ENCODE measurements at places on chromosomes 12 and 14.

GRCh38 chr14:103138301-103139131, 15.3 kb downstream of the TNFAIP2 start:
- no peak for DNase-seq

- DNase-seq, result no peak
Observed at GRCh38 chr12:96327346-96327745, 72.9 kb downstream of the CDK17 start.

DNA sequence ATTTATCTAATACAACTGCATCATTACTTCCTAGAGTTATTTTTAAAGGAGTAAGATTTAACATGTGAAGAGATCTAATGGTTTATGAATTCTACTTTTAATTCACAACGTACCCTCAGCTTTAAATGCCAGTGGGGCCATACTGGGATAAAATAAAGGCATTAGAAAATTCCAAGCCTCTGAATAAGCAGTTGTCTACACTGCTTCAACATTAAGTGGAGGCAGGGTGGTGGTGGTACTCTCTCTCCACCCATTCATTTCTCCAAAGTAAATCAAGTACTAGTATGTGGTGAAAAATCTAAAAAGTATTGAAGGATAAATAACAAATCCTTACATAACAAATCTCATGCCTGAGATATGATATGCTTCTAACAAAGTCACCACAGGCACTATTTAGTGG, 52.4 kb downstream of the FERMT2 start:
- no peak for DNase-seq

GRCh38 chr12:106873983-106874382, 81.7 kb upstream of the TMEM263 start:
- no peak for DNase-seq

DNA sequence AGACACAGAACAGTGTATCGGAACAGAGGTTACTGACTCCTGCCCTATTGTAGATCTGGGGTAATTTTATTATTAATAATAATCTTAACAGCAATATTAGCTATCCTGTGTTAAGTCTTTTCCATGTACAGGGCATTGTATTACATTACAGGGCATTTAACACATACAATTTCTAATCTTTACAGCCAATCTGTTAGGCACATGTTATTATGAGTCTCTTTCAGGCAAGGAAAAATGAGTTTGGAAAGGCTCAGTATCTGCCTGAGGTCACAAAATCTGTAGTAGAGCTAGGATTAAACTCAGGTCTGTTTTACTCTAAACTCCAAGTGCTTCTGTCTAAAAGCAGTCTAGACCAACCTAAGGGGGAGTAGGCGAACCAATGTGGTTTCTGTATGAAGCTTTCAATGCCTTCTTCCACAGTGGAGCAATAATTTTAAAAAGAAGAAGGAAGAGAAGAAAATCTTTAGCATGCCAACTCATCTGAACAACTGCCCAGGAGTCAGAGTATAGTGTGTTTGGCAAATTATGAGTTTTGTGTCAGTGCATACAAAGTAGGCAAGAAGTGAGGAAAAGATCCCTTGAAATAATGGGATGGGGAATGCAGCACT, 192.6 kb downstream of the CHST11 start:
- DNase-seq, result no peak

- DNase-seq, result no peak
Observed at GRCh38 chr12:89413234-89413633, 60.9 kb upstream of the DUSP6 start.

DNA sequence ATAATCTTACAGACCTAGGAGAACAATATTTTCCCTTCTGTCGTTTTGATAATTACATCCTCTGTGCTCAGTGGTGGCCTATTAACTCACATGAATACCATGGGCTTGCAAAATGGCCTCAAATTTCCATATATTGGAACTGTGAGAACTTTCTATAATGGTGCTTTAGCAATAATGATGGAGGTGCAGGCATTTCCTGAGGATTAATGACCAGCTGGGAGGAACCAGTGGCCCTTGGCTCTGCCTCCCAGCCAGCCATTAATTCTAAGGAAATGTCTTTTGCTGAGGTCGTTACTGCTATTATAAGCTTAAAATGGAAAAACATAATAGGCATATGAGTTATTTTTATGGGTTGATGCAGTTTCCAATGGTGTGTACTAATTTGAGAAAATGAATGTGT, 33.6 kb downstream of the HMGA2 start:
- no peak for DNase-seq

GRCh38 chr12:86445356-86445755, 189.2 kb upstream of the MGAT4C start:
- DNase-seq, result no peak

GRCh38 chr12:131507881-131508280, 203.0 kb upstream of the SFSWAP start:
- peak; percentile 29 for DNase-seq

DNA sequence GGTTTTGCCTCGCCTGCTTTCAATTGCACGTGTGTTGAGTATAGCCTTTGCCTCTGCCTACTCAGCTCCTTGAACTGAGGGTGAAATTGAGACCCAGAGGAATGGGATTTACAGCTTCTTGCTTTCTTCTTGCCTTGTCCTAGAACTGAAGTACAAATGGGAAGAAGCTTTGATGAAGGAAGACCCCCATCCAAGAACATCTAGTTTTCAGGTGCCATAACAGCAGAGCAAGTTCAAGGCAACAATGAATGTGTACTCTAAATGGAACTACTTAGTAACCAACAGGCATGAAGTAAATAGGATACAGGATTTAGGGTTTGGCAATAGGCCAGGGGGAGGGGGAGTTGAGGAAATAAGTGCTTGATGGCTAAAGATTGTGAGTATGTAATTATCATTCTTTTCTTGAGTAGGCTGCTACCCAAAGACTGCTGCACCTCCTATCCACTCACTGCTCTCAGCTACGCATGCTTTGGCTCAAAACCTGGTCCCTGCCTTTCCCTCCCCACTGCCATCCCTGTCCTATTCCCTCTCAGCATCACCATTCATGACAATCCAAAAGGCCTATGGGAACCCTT, 2.1 kb downstream of the GPX2 start:
- DNase-seq, result no peak

DNA sequence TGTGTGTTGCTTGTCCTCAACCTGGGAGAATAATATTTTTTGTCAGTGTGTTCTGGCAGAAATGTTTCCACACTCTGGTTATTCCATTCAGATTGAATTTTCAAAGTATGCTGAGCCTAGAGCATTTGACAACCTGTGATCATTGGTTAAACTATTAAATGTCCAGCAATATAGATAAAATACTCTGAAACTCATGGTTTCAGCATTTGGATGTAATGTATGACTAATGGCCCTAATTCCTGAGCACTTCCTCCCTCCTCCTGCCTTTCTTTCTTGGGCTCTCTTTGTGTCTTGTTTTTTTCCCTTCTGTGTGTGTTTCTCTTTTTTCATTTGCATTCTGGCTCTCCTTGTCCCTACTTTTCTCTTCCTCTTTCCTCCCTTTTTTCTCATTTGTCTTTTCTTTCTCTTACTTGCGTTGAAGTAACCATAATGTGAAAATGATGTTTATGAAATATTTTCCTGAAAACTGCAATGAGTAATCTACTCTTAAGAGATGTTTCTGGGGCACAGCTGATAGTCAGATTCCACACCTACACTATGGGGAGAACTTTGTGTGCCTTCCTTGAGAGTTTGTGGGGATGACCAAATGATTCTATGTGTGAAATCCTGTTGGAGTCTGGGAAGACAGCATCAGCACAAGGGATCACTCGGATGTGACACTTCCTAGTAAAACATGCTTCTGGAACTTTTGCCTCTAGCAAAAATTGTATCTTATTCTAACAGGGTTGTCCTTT, 74.6 kb downstream of the FRMD6 start:
- no peak for DNase-seq

DNA sequence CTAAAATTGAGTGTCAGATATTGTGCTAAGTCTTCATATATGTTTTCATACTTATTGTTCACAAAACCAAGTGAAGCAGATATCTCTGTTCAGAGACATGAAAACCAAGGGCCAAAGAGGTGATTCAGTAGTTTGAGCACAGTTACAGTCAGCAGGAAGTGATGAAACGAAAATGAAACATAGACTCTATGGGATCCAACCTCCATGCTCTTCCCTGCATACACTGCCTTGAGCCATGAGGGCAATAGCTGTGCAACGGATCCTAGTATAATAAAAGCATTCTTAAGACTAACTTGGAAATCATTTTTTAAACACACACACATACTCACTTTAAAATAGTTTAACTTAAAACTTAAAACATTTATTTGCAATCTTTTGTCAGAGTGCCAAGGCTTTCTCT, 27.9 kb downstream of the ESR2 start:
- DNase-seq, result no peak

GRCh38 chr14:82778008-82778590, 1244.4 kb upstream of the SEL1L start:
- DNase-seq, result no peak

DNA sequence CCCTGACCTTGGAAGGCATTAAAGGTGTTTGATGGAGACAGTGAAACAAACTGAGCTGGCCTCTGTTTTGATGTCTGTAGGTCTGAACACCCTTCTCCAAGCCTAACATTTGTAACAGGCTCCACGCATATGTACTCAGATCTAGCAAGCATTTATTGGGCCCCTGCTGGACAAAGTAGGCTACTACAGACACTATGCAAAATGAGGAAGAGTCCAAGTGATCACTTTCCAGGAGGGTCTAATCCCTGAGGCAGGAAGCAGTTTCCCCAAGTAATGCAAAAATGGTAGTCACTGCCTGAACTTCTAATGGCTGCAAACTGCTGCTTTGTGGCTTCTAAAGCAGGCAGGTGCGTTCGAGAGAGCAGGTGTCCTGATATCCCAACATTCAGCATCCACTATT, 405.8 kb downstream of the MED13L start:
- peak; percentile 9 for DNase-seq

DNA sequence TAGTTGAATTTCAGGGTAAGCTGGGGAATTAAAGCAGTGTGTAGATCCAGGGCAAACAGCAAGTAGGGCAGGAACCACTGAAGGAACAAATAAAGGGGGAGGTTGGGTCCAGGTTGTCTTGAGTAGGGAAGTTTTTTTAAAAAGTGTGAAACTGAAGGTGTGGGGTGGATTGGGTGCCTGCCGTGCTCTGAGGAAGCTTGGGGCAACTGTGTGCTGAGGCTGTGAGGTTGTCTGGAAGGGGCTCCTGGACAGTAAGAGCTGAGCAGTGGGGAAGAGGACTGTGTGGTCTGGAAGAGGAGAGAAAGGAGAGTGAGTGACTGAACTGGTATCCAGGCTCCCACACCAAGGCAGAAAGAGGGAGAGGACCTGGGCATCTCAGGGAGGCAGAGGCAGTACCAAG, 10.9 kb upstream of the GPR162 start:
- DNase-seq, result no peak

- no peak for DNase-seq
Observed at GRCh38 chr12:25884920-25885234, 73.6 kb upstream of the RASSF8 start.

GRCh38 chr14:101687756-101688546, 73.6 kb upstream of the PPP2R5C start:
- no peak for DNase-seq

DNA sequence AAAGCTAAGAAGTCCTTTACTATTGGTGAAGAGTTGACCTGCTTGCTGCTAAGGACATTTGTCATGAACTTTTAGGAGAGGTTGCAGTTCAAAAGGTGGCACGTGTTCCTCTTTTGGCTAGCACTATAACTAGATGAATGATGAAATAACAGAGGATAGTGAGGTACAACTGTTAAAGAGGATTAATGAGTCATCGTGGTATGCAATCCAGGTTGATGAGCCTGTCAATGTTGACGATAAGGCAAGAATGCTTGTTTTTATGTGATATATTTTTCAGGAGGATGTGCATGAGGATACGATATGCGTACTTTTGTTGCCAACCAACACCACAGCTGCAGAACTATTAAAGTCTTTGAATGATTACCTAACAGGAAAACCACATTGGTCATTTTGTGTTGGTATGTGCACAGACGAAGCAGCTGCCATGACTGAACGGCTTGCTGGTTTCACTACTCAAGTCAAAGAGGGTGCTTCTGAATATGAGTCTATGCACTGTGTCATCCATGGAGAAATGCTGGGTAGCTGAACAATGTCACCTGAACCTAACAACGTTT, 10.6 kb downstream of the CEP128 start:
- DNase-seq, result no peak

GRCh38 chr12:104569346-104570173, 112.8 kb downstream of the CHST11 start:
- DNase-seq, result no peak

GRCh38 chr12:84075991-84076390, 836.6 kb downstream of the SLC6A15 start:
- DNase-seq, result no peak

DNA sequence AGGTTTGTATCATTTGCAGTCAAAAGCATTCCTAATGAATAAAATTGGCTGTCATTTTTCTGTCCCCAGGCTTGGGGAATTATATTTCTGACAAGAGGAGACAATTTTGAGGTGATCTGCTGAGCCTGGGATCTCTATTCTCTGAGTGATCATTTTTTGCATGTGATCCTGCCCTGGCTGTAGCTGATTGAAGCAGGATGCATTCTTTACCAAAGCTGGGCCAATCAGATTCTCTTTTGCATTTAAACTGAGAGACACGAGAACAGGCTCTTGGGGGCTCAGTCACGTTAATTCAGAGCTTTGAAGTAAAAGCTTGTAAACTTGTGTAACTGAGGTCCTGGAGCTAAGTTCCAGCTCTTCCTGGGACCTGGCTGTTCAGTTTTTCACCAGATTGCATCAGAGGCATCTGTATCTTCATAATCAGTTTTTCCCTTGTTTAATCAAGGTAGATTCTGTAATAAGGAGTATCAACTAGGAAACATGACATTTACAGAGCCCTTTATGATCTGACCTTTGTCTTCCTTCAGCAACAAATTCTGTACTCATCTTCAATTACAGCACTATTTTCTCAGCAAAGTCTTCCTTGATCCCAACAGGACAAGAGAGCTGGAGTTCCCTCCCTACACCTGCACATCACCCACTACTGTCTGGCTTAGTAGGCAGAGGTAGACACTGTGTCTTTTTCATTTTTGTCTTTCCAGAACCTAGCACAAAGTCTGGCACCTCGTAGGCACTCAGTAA, 35.0 kb upstream of the MANSC4 start:
- no peak for DNase-seq

DNA sequence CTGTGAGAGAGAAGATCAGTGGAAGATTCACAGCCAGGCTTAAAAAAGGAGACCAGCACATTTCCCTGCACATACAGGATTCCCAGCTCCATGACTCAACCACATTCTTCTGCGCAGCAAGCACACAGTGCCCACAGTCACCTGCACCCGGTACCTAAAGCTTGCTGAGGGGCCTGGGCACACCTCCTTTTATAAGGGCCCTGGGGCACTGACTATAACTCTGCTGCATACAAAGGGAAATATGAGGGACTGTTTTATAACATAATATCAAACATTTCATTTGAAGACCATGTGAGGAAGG, 322.9 kb downstream of the DAD1 start:
- DNase-seq, result no peak

DNA sequence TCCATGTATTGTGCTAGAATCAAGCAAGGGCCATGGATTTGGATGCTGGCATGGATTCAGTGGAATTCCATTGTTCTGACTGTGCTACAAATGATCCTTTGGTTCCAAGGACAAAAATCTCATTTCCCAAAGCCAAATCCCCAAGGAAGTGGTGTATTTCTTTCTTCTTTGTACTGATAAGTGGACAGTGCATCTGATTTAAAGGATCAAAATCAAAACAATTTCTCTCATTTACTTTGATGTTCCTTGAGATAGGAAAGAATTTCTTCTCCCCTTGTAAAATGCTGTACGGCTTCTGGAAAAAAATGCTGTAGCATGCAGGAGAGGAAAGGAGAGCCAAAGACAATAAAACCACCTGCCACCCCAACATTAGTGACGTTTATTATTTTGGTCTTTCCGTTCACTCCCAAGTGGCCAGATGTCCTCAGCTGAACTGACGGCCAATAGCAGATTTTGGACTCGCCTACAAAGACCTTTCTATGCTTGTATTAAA, 185.7 kb downstream of the PRKD1 start:
- DNase-seq, result no peak

GRCh38 chr12:119423285-119423684, 88.8 kb downstream of the CCDC60 start:
- DNase-seq, result no peak
